ENCODE measurements at places on chromosomes 2 and 18.

DNA sequence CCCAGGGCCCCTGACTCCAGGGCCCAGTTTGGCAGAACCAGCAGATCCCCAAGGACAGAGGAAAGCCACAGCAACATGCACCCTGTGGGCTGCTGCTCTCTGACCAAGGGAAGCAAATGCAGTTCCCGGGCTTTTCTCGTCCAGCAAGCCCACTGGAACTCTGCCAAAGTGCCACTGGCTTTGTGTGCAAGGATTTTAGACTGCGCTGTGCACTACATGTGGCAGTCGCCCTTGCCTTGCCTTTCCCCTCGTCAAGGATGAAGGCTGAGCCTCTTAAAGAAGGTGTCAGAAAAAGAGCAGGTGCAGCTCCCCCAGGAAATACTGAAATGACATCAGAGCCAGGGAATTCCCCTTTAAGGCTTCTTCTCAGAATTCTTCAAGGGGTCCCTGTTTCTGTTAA lies 199.2 kb downstream of the TFCP2L1 start:
- no peak for DNase-seq

- no peak for DNase-seq
Measured at GRCh38 chr2:63159262-63159661, 108.6 kb downstream of the OTX1 start.

GRCh38 chr2:229980431-229981184 lies 58.3 kb downstream of the FBXO36 start:
- no peak for DNase-seq

GRCh38 chr2:201279079-201279478 lies 18.7 kb downstream of the CASP8 start:
- no peak for DNase-seq

GRCh38 chr2:34892766-34893165 lies 1293.7 kb upstream of the FAM98A start:
- DNase-seq: no peak

GRCh38 chr18:77339093-77339492 lies 89.4 kb downstream of the GALR1 start:
- DNase-seq: no peak

DNA sequence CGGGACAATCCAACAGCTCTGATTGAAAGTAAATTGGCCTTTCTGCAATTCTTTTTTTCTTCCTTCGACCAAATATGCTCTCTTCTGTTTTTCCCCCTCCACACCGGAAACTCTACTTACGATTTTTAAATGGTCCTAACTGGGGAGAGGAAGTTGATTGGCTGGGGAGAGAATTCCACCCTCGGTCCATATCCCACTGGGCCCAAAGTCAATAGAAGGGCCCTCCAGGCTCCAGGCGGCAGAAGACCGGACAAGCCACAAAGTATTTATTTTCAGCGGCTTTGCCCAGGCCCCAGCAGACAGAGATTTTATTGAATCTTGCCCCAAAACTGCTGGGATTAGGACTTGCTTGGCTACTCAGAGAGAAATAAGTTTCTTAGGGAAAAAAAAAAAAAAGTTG lies 37.1 kb upstream of the SMAD7 start:
- DNase-seq: no peak

GRCh38 chr18:9642799-9643462 lies 28.6 kb upstream of the PPP4R1 start:
- DNase-seq: no peak

DNA sequence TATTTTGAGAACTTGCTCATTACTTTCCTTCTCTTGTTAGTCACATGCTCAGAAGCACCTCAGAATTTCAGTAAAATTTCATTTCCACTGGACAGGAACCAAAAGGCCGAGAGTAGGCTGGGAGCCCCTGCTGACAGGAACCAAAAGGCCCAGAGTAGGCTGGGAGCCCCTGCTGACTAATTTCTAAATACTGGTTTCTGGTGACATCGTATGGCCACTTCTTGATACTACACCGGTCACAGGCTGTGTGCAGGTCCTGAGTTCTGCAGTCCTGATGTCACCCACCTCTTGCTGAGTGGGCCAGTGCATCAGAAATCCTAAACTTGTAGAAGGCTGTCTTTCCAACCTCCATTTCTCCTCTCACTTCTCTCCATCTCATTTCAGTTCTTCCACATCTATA lies 17.7 kb upstream of the EN1 start:
- no peak for DNase-seq

- DNase-seq: no peak
Measured at GRCh38 chr2:240151477-240152031, 11.1 kb upstream of the OTOS start.

- no peak for DNase-seq
Measured at GRCh38 chr18:35789543-35789942, 182.9 kb upstream of the RMP24 start.

All from naive thymus-derived CD4-positive, alpha-beta T cell (primary cell).